ENCODE measurements at places on chromosomes 5 and 9.

DNA sequence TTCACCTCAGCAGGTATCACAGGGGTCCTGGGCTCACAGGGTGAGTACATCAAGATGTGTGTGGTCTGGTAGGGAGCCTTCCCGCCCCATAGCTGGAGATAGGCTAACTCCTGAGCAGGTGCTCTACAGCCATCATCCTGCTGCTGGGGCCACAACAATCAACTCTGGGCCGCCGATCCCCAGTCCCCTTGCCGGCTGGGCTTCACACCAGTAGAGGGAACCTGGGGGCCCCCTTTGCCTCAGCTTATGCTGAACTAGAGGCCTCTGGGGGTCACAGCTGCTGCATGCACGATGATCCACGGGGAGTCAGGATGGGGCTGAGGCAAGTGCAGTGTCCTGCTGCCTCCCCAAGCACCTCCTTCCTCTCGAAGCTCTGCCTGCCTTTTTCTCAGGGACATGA is 46.5 kb downstream of the IRF1 start:
- DNase-seq, result no peak

DNA sequence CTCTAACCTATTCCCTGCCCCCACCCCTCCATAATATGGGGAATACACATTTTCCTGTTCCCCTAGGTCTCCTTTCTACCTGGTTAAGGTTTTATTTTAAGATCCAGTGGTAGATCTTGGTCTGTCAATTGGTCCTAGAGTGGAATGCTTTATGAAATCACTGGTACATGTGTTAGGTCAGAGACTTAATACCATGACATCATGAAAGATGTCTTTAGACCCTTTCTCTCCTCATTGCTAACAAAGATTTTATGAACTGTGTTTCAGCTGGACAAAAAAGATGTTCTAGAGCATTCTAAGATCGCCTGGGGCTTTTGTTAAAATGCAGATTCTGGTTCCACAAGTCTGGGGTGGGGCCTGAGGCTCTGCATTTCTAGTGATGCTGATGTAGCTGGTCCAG is 9.1 kb downstream of the GSN start:
- DNase-seq, result no peak

GRCh38 chr9:98568909-98569469 is 139.7 kb downstream of the GABBR2 start:
- no peak for DNase-seq

DNA sequence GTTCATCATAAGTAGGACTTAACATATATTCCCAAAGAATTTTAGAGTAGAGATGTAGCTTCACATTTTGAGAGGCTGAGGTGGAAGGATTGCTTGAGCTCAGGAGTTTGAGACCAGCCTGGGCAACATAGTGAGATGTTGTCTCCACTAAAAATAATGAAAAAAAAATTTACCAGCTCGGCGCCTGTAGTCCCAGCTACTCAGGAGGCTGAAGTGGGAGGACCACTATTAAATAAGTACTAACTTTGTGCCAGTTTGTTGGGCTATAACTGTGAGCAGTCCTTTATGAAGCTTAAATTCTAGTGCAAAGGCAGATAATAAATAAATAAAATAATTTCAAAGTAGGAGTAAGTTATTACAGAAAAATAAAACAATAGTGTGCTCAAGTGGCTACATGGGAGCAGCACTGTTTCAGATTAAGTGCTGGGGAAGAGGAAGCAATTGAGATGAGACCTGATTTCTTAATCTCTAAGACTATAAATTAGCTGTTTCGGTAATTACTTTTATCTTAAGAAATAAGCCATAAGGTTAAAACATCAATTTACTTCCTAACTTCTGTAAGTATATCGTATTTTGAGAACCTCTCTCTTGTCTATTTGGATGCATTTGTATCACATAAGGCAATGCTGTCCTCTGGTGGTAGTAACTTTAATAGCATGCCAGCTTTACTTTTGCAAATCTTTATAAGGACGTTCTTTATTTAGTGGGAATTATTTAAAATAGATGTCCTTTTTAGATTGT is 98.9 kb downstream of the CSNK1G3 start:
- DNase-seq, result no peak

- no peak for DNase-seq
Measured at GRCh38 chr9:120921661-120922181, 4.9 kb downstream of the TRAF1 start.

GRCh38 chr5:146718609-146719008 is 159.9 kb downstream of the PPP2R2B start:
- no peak for DNase-seq

- no peak for DNase-seq
Measured at GRCh38 chr5:91499943-91500531, 116.9 kb upstream of the ARRDC3 start.

- no peak for DNase-seq
Measured at GRCh38 chr5:62287237-62287636, 18.8 kb upstream of the KIF2A start.

DNA sequence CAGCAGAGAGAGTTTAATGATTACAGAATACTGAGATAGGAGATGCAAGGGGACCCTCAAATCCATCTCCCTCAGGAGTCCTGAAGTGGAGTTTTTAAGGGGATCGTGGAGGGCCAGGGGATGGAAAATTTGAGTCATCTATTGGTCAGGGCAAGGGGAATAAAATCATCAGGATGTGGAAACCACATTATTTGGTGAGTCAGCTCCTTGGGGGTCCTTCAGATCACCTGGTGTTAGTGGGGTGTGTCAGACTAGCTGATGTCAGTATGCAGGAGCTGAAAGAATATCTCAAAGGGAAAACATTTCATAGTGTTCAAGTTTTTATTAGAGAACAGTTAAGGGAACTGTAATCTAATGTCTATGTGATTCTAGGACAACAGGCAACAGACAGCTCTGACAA is 183.0 kb upstream of the FTMT start:
- DNase-seq, result no peak

- no peak for DNase-seq
Measured at GRCh38 chr5:164470312-164470711, 964.9 kb downstream of the MAT2B start.

- DNase-seq, result no peak
Measured at GRCh38 chr9:32707326-32707725, 71.9 kb upstream of the TAF1L start.

DNA sequence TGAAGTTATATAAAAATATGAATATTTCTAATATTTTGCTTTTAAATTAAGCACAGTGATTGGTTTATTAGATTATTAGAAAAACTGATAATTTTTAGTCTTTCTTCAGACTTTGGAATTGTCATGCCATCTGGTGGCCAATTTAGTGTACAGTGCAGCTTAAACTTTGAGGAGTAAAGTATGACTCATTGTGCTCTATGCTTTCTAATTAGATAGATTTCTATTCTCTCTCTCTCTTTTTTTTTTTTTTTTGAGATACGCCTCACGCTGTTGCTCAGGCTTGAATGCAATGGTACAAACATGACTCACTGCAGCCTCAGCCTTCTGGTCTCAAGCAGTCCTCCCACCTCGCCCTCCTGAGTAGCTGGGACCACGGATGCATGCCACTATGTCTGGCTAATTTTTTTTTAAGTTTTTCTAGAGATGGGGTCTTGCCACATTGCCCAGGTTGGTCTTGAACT is 42.1 kb upstream of the GPR21 start:
- no peak for DNase-seq

DNA sequence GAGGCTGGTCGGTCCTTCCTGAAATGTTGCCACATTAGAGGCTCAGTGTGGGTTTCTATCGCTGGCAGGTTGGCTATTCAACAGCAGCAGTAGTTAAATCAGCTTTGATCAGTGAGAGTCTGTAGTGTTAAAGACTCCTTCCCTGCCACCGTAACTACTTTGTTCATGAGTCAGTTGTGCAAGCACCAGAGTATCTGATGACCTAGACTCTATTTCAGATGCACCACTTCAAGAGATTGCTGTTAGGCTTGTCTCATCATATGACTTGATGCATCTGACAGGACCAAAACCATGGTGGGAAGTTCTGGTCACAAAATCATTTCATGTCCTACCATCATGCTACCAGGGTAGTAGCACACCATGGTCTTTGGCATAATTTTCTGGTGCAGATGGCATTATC is 482.7 kb upstream of the MPDZ start:
- no peak for DNase-seq

- DNase-seq, result no peak
Measured at GRCh38 chr5:146006470-146007190, 70.3 kb downstream of the SH3RF2 start.

DNA sequence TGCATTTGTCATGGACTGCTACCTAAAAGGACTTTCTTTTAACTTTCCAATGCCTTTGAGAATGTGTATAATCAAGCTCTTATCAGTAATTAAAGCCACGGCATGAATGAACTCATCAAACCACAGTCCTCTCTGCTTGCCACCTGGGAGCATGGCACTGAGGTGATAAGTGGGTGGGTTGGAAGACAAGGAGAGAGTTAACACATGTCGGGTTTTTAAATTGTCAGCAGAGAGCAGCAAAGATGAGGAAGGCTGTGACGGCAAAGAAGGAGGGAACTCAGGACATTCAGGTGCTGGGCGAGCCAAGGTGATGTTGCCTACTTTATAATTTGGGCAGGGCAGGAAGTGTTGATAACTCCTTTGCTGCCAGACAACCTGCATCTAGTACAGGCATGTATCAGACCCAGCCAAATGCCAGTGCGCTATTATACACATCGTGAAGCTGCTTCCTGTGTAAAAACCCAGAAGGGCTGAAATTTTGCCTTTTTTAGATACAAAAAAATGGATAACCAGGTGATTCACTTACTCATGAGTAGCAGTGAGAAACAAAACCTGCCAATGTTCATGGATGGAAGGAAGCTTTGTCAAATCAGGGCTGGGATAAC is 269.1 kb downstream of the KIF4B start:
- DNase-seq, result no peak

- DNase-seq, result no peak
Measured at GRCh38 chr5:169751490-169751889, 114.4 kb downstream of the DOCK2 start.

GRCh38 chr5:33807771-33808170 is 84.0 kb downstream of the ADAMTS12 start:
- no peak for DNase-seq

GRCh38 chr9:129178568-129179382 is 714 bp upstream of the IER5L start:
- DNase-seq, result no peak

DNA sequence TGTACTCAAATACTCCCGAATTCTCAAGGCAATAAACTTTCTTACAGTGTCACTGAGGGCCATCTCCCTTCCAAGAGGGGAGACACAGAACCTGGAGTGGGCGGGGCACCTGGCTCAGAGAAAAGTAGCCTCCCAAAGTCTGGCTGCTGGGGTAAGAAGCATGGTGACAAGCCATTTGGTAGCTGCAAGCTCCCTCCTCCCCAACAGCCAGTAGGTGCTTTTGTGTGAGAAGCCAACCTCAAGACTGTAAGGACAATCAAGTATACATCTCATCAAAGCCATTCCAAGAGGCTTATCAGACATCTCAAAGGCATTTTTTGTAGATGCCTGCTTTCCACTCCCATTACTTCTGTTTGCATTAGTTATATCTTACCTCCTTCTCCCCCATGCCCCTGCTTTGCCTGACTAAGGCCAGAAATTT is 1.4 kb downstream of the DAB2 start:
- DNase-seq, result no peak

GRCh38 chr5:17455942-17456341 is 42.1 kb upstream of the TAF11L2 start:
- DNase-seq, result no peak

- no peak for DNase-seq
Measured at GRCh38 chr5:67011422-67011821, 185.2 kb downstream of the CD180 start.

DNA sequence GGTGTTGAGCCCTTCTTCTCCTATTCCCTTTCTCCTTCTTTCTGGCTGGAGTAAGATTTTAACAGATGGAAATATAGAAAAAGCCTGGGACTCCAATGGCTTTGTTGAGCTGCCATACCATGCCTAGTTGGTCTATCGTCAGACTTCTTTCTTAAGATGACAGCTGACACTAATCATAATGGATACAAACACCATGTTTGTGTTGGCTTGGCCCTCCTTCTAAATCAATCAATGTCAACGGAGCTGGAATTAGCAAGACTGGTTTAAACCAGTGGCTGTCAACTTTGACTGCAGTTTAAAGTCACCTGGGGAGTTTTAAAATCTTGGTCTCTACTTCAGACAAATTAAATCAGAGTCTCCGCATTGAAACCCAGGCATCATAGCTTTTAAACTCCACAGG is 264.5 kb upstream of the PRR16 start:
- no peak for DNase-seq

- DNase-seq, result no peak
Measured at GRCh38 chr5:67876371-67876770, 339.2 kb upstream of the PIK3R1 start.

DNA sequence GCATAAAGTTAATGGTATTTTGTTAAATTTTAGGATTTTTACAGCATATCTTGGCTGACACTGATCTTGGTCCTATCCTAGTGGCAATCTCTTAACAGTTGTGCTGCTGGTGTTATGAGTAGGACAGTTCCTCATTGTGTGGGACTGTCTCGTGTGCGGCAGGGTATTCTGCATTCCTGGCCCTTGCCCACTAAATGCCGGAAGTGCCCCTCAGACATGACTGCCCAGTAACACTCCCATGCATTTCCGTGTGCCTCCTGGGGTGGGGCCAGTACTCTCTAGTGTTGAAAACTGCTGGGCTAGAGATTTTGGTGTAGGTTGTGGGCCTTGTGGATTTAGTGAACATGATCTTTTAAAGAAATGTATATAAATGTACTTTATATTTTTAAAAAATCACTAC is 227.1 kb upstream of the DMRT1 start:
- DNase-seq, result no peak

- no peak for DNase-seq
Measured at GRCh38 chr9:127810378-127811187, 7.9 kb downstream of the FPGS start.

All from hypothalamus (tissue), 51 donors.